Stimulated activated naive CD4-positive, alpha-beta T cell treated with Interleukin-2 at 50 U/mL for 16 hours (primary cell): ENCODE measurements at places on chromosomes 5 and 9.

DNA sequence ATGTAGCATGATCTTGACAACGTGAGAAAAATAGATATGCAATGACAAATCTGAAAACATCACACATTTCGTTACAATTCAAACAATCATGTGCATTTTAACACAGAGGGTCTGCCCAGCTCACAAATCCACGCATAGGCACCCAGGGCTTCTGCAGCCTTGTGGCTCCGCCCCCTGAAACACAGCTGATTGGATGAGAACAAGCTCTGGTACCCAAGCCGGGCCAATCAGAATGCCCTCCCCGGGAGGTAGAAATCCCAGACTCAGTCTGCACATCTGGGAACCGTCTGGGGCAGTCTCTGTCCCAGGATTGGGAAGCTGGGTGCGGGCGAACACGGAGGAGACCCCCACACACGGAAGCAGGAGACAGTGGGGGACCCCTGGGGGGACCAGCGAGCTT, 137.5 kb downstream of the GAPVD1 start:
- no peak for DNase-seq

DNA sequence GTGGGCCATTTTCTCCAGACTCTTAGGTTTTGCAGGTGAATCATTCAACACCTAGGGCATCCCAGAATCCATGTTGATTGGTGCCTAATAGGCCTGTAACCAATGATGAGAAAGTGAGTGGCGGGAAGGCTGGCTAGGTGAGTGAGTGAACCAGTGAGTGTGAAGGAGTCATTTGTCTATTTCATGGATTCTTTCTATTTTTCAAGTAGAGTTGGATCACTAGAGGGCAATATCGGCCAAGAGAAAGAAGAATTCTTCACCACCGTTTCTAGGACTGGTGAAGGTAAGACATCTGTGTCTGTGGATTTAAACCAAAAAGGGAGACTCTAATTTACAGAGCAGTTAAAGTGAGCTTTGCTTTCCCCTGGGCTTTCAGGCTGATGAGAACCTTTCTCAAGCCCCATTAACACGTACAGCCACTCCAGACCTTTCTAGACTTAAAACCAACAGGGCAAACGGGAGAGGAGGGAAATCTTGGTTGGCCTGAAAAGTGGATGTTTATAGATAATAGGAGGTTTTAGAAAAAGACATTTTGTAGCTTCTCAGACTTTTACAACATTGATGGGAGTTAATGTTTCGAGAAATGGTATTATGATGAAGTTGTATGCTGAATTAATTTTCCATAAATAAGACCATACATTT, 114.3 kb upstream of the IL12B start:
- no peak for DNase-seq

- DNase-seq = no peak
These were observed 75.1 kb upstream of the RGMB start for GRCh38 chr5:98698359-98698758.

DNA sequence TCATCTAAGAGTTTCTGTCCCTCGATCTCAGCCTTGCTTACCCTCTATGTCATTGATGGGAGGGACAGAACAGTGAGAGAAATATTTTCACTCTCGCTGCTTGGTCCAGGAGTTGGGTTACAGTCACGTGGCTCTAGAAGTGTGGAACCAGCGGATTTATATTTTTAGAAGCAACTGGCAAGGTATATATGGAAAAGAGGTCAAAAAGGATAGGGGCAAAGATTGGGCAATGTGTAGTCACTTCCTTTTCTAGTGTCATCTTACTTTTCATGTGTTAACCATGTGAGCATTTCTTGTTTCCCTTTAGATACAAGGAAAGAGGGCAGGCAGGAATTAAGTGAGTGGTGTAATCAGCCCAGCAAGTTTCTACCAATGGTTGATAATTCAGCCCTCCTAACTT, 111.5 kb upstream of the ZNF366 start:
- DNase-seq = no peak

DNA sequence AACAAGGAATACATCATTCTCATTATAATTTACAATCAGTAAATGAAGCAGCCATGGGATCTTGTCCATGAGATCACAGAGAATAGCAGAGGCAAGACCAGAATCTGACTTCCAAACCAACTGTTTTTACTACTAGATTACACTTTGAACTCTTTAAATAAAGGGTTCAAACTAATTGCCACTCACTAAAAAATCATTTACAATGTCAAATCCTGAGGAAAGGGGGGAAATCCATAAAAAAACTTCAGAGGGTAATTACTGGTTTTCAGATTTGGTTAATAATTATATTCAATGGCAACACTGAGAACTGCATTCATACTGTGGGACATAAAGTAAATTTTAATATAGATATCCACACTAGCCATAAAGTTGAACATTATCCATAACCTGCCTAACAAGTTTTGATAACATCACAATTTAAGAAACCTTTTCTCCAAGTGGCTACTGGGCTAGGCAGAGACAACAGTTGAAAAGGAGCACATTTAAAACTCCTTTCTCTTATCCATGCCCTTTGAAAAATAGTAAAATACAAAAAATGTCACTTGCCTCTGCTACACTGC, 15.9 kb downstream of the PLPP1 start:
- no peak for DNase-seq
